NCI-H1092 (cell line): ENCODE measurements at places on chromosomes 11 and 22.

DNA sequence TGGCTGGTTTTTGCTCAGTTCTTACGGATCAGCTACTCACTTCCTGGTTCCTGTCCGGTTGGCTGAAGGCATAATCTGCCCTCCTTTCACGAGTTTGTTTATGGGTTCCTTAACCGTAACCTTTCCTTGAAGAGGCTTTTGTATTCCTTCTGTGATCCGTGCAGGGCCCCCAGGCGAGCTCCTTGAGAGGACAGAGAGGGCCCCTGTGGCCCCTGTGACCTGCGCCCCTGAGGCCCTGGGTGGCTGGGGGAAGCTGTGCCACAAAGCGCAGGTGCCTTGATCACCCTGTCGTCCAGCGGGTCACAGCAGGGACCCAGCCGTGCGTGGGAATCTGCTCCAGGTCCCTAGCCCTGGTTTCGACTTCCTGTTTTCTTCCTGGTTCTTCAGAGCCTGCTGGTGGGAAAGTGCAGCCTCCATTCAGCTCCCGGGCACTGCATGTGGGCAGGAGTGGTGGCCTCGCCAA is 27.8 kb upstream of the FADD start:
- DNase-seq, result no peak

GRCh38 chr11:18703001-18703763 is 4.6 kb downstream of the TMEM86A start:
- no peak for DNase-seq

DNA sequence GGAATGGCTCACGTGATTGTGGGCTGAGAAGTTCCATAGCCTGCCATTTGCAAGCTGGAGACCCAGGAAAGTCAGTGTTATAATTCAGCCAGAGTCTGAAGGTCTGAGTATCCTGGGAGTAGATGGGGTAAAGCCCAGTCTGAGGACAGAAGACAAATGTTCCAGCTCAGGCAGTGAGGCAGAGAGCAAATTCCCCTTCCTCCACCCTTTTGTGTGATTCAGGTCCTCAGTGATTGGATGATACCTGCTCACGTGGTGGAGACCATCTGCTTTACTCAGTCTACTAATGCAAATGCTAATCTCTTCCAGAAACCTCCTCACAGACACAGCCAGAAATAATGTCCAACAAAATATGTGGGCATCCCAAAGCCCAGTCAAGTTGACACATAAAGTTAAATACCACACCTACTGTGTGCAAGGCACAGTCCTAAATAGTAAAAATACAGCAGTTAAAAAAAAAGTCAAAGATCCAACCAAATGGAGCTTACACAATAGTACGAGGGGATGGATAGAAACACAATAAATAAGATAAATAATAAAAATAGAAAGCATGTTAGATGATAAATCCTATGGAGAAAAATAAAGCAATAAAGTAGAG is 13.2 kb upstream of the APOL6 start:
- DNase-seq, result no peak

DNA sequence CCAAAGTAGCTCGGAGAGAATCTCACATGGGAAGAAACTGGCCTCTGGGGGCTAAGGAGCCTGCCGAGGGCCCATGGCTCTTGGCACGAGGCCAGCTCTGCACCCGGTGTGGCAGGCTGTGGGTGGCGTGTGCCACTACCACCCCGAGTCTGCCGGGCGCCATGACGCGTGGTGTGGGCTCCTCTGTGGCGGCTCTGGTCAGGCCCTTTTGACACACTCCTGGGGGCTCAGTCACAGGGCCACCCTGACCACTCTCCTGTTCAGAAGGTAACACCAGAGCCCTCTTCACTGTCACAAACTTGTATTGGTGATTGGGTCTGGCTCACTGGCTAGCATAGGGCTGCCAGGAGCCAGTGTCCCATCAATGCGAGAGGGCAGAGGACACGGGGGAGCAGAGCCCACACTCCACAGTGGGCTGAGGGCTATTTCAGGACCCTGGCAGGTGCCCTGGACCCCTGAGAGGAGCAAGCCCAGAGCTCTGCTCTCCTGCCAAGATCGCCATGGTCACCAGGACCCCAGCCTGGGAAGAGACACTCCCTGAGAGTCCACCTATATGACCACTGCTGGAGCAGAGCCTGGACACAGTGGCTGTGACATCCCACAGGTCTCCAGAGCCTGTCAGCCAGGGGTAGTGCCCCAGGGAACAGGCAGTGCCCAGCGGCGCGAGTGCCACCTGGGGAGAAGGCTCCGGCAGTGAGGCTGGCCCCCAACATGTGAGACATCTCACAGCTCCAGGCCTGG is 8.6 kb upstream of the PPM1F start:
- no peak for DNase-seq

DNA sequence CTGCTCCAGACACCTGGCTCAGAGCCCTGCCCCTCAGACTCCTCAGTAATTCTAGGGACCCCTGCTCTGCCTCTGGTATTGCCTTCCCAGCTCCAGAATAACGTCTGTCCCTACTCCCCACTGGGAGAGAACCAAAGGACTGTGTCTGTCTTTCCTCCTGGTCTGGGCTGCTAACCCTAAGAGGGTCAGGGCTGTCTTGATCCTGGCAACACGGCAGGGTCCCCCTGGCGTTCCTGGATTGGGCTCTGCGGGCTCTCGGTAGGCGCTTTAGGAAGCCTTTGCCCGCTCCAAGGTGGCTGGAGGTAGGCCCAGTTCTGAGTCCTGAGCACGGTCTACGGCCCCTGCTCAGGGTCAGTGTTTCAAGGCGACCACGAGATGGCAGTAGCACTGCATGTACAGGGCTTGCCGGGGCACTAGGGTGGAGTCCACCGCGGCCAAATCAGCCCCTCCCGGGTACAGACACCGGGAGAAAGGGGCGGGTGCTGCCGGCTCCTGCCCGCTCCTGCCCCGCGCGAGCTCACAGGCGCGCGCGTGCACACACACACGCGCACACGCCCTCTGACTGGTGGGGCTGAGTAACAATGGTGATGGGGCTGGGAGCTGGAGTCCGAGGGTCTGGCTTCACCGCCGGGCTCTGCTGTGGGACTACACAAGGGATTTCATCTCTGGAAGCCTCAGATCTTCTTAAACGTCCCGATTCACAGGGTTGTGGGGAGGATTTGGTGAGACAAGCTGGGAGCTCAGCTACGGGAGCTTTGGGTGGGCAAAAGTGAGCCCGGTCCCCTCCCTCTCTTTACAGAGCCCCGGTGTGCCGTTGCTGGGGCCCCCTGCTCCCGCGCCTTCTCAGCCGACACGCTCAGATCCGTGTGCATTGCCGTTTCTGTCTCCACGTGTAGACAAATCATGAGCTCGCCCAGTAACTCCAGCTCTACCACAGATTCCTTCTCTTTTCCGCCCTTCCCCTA is 30.1 kb upstream of the HMOX1 start:
- peak; percentile 80 for DNase-seq

- DNase-seq, result no peak
These were observed 62.0 kb downstream of the FDX1 start for GRCh38 chr11:110491577-110492320.

DNA sequence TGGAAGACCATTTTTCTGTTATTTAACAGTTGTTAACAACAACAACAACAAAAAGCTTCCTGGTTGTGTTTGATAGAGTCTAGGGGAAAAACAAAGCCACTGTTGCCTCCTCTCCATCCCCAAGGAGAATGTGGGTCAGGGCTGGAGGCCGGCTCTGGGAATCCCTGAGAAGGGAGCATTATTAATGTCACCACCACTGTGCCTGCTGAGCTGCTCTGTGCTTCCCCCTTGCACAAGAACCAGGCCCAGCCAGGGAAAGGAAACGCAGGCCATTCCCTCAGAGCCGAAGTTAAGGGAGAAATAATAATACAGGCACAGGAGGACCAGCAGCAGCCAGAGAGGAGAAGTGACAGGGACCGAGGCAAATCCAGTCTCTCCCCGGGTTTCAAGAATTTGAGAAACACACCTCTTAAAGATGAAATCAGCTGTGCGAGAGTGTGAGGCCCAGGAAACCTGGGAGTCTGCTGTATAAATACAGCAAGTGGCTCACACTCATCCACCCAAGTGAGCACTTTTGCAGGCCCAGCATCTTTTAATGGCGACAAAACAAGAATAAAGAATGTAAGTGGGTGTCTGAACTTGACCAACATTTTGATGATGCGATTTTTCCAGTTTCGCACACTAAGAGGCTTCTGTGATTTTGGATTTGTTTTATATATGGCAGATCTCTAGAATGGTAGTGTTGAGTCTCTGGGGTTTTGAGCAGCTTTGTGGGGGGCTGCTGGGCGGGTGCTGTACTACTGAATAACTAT is 539.2 kb downstream of the NTM start:
- no peak for DNase-seq
